ENCODE measurements at places on chromosomes 7 and 10. TPM values are rescaled to one million over a fixed set of nuclear protein-coding genes. Genes with fewer than 3 reads are reported as not detected.

Gene IPMK
- 3.1 TPM for polyA plus RNA-seq

Gene SPDYE18
- 0.11 TPM for polyA plus RNA-seq

Gene RNF148
- not detected for polyA plus RNA-seq

Gene HMX2
- polyA plus RNA-seq = not detected

Gene PLEKHS1
- not detected for polyA plus RNA-seq

Gene RTKN2
- polyA plus RNA-seq = 1.0 TPM

Gene LRMDA
- polyA plus RNA-seq = 0.12 TPM

Gene EN2
- not detected for polyA plus RNA-seq

Gene HABP2
- polyA plus RNA-seq = not detected

DNA sequence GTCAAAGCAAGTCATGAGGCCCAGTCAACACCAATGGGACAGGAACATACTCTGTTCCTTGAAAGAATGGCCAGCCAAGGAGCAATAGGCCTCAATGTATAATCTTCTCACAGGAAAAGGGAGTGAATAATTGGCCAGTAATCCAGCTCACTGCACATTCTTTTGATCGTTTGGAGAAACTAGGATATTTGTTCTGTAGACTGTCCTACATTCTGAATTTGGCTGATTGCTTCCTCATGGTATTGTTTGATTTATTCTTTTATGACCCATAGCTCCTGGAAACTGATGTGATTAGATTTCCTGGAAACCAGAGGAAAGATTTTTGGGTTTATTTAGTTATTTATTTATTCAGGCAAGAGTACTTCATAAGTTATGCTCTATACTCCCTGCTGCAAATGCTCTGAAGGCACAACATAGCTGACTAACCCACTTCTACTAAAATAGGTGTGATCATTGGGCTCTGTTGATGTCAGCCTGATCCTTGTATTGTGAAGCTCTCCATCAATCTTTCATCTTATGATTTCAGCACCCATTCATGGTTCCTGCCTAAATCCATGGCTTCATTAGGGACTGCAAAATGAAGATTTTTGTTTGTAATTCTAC is 745.2 kb downstream of the SUGCT start:
- no peak for DNase-seq

DNA sequence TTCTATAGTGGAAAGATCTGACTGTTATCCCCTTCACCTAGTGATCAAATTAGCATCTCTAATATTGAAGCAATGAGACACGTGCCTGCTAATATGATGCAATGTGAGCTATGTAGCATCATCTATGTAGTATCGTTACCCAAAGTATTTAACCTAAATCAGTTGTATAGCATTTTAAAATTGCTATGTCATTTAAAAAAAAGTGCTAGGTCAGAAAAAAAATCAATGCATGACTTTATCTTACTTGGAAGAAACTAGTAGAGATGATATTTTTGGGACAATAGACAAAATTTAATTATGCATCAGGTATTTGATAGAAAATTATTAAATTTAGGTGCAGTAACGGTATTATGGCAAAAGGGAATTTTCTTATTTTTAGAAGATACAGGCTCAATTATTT is 157.3 kb downstream of the CCDC71L start:
- no peak for DNase-seq

- no peak for DNase-seq
Observed at GRCh38 chr10:96047004-96047649, 3.7 kb downstream of the CCNJ start.

DNA sequence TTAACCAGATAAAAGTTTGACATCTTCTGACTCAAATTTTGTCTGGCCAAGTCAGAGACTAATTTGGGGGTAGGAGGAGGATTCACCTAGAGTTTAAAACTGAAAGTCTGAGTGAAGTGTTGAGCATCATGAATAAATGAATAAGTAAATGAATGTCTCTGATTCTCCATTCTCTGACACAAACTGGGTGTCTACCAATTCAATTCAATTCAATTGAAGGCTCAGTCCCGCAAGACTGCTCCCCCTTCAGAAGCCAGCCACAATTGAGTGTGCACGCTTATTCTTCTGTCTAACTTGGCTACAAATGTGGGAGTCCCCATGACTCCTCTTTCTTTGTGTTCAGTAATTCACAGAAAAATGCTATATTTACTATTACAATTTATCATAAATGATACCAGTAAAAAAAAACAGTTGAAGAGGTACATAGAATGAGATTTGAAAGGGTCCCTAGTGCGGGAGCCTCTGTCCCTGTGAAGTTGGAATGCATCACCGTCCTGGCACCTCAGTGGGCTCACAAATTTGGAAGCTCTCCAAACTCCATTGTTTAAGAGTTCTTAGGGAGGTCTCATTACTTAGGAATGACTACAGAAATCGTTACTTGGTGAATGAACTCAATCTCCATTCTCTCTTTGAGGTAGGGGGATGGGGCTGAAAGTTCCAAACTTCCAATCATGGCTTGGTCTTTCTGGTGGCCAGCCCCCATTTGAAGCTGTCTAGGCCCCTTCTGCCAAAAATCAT is 243.7 kb upstream of the PHYHIPL start:
- DNase-seq = no peak

DNA sequence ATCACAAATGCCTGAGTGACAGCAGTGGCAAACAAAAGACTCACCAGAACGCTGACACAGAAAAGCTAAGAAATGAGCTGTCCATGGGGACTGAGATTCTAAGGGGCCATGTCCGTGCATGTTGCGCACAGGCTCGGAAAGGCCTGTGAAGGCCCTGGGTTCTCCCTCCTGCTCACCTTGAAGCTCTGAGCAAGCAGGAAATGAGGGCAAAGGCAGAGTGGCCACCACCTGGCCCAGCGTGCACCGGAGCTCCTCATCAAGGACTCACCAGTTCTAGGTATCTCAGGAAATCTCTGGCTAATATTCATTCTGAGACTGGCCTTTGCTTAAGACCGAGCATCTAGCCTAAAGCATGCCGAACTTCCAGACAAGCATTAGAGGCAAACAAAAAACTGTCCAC is 52.7 kb downstream of the MAD1L1 start:
- no peak for DNase-seq

GRCh38 chr7:35366167-35367155 is 112.6 kb upstream of the TBX20 start:
- no peak for DNase-seq

GRCh38 chr7:151429560-151430331 is 10.2 kb downstream of the CRYGN start:
- no peak for DNase-seq

GRCh38 chr7:41336455-41336952 is 366.4 kb downstream of the INHBA start:
- no peak for DNase-seq

- no peak for DNase-seq
Observed at GRCh38 chr10:6843481-6843881, 263.4 kb upstream of the PRKCQ start.

- DNase-seq = no peak
Observed at GRCh38 chr10:89388806-89389205, 3.6 kb upstream of the IFIT1 start.

DNA sequence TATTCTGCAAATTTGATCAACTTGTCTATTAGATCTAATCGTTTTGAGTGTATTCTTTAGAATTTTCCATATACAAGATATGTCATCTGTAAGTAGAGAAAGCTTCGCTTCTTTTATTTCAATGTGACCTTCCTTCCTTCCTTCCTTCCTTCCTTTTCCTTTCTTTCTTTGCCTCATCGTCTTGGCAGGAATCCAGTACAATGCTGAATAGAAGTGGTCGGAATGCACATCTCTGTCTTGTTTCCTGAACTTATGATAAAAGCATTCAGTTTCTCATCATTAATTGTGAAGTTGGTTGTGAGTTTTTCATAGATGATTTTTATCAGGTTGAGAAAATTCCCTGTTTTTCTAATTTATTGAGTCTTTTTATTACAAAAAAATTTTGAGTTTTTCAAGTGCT is 300.7 kb upstream of the ZNF32 start:
- DNase-seq = no peak

DNA sequence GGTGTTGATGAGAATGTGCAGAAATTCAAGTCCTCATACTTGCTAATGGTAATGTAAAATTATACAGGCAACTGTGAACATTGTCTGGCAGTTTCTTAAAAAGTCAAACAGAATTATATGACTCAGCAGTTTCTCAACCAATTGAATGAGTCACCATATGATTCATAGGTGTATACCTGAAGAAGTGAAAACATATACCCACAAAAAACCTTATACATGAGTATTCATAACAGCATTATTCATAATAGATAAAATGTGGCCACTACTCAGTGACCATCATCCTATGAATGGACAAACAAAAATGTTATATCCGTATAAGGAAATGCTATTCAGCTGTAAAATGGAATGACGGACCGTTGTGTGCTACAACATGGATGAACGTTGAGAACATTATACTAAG is 253.5 kb downstream of the MALRD1 start:
- DNase-seq = peak; percentile 45

DNA sequence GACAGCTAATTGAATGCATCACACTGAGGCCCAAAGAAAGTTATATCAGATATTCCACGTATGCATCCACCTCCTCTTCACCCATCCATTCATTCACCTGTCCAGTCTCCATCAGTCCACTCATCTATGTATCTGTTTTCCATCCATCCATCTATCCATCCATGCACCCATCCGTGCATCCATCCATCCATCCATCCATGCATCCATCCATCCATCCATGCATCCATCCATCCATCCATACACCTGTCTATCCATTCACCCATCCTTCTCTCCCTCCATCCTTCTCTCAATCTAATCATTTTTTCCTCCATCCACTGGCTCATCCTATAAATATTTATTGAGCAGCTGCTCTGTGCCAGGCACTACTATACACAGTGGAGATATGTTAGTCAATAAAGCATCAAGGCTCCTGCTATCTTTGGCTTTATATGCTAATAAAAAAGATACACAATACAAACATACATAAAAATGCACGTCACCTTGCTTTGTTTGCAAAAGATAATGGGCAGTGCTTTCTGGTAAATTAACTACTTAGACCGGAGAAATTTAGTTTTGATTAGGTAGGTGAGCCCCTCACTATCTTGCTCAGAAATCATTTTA is 442.0 kb upstream of the KLF6 start:
- DNase-seq = no peak

DNA sequence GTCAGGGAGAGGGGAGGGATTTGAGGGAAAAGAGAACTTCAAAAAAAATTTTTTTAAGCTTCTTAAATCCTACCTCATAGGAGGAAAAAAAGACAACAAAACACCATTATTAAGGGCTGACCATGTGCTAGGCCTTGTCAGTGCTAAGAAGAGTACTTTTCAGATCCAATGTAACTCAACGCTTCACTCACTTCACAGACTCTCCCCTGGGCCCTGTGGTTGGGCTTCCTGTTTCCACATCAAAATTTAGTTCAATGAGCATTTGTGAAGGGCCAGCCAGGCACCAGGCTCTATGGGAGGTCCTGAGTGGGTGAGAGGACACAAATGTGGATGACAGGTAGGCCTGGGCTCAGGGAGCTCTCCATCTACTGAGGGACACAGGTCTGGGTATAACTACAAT is 249.8 kb downstream of the PTEN start:
- no peak for DNase-seq

- DNase-seq = no peak
Observed at GRCh38 chr10:107767185-107767584, 602.7 kb upstream of the SORCS1 start.

GRCh38 chr7:150980663-150981062 is 2.5 kb upstream of the KCNH2 start:
- no peak for DNase-seq

DNA sequence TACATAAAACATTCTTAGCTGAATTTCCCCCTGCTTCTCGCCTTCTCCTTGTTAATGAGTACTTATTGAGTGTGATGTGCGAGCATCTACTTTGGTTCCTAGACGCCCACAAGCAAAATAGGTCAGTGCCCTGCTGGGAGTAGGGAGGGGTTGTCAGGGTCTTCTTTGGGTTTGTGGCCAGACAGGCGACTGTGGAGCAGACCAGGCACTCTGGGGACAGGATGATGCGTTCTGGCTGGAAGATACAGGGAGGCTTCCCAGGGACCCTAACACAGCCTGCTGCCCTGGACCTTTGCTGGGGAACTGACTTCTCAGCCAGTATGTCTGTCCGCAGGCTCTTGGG is 227.2 kb downstream of the CUX1 start:
- DNase-seq = no peak

- DNase-seq = peak; percentile 56
Observed at GRCh38 chr7:140003913-140004382, 58.8 kb downstream of the PARP12 start.

DNA sequence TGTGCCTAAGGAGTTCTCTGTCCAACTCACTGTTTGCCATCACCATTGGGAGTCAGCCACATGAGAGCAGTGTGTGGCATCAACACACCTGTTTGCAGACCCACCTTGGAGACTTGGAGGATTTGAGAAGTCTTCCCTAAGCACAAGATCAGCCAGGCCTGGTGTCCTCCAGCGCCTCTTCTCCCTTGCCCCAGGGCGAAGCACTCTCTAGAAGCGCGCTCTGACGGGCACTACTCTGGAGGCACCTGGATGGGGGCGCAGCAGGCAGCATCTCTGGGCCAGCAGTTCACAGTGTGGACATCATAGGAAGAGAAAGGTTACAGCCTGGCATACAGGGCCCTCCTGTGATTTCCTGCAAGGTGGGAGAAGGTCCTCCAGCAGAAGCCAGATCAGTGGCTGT is 289.3 kb downstream of the CELF2 start:
- DNase-seq = no peak

DNA sequence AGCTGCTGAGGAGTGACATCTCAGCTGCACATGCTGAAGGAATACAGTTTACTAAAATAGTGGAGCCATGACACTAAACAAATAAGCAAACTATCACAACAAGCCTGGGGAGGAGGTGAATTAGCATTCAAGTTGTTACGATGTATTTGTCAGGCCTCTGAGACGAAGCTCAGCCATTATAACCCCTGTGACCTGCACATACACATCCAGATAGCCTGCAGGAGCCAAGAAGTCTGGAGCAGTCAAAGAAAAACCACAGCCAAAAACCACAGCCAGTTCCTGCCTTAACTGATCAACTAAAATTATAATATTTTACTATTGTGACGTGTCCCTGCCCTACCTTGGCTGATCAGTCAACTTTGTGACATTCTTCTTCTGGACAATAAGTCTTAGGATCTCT is 68.6 kb downstream of the NSUN6 start:
- no peak for DNase-seq

GRCh38 chr7:40583667-40584444 is 449.1 kb downstream of the SUGCT start:
- no peak for DNase-seq

DNA sequence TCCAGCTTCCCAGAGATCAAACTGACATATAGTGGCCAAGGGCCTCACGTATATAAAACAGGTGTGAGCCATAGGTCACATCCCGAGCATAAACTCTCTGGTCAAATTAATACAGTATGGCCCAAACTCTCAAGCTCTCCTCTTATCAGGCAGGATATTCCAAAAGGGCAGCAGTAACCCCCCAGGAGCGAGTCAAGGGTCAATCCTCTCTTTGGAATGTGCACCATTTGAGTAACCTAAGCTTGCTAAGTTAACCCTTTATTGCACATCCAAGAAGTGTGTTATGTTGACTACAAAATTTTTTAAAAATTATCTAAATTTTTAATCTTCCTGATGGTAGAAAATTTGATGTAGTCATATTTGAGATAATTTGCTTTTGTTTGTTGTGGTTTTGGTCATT is 4.5 kb upstream of the TRIM24 start:
- DNase-seq = no peak
